NCI-H460 (cell line): ENCODE measurements at places on chromosomes 5 and 9. TPM values are rescaled to one million over a fixed set of nuclear protein-coding genes. Genes with fewer than 3 reads are reported as not detected.

The SLC6A19 gene
- total RNA-seq: not detected in 2 replicates

The RANBP17 gene
- 11.7 and 11.9 TPM in 2 replicates for total RNA-seq

The DAB2IP gene
- total RNA-seq: 3.8 and 3.9 TPM in 2 replicates

GRCh38 chr5:171207256-171207847 is 101.7 kb upstream of the TLX3 start:
- peak; percentile 55 for DNase-seq

DNA sequence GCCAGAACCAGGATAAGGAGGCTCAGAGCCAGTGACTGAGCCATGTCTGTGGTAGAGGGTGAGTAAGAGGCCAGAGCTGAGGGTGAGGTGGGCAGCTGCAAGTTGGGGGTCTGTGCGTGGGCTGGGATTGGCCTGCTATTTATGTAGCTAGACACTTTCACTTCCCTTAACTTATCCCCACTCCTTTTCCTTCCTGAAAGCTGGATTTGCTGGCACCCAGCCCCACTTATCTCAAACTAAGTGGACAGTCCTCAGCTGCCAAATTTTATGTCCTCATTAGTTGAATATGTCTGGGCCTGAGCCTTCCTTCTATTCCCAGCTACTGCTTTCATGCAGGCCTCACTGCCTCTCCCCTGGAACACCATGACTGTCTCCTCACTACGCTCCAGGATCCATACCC is at the start of gene CCL21:
TSS of gene CCL21 (minus strand) at position 114 of the 400 bp plus-strand sequence. CDS start at position 44, 70 bp downstream.
- no peak for DNase-seq
